ENCODE measurements at places on chromosomes 13 and 19. TPM values are rescaled to one million over a fixed set of nuclear protein-coding genes. Genes with fewer than 3 reads are reported as not detected.
A peak's percentile ranks its signal among the peaks of the same experiment; 100 is the strongest.

DNA sequence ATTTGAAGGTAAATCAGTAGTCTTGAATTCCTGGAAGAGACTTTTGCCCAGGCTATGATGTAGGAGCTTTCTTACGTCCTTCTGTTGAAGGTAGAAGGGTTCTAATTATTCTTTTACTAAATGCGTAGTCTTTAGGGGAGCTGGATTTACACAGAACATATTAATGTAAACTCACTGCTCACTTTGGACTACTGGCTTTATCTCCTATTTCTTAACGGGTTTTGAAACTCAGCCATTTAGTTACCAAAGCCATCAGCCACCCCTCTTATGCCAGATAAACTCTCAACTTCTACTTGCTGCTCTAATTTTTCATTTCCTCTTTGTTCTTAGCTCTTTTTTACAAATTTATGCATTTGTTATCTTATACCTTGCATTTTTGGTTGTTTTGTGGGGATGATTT lies 81.5 kb downstream of the FNDC3A start:
- H3K4me1 ChIP-seq = no peaks in the 10 kb centered on the region
- H3K27me3 ChIP-seq = no peaks in the 10 kb centered on the region
- DNase-seq = no peak

DNA sequence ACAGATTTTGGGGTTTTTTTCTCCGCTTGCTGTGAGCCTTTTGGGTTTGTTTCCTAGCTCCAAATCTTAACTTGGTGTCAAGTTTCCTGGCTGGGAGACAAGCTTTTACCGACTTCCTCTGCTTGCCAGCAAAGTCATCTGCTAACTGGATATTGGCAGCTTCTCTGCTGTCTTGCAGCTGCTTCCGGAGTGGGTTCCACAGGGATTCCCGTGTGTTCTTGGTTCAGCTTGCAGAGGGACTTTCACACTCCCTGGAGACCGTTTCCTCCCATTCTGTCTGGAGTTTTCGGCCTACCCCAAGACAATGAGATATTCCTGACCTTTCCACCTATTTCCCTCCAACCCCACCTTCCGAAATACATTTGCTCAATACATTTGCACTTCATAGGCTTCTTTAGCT lies 2.2 kb upstream of the COLGALT1 start:
- H3K4me1 ChIP-seq = peaks cover 19% of the 10 kb centered on the region
- no peaks in the 10 kb centered on the region for H3K27me3 ChIP-seq
- no peak overlapping the region for H3K4me3 ChIP-seq
- DNase-seq = no peak

DNA sequence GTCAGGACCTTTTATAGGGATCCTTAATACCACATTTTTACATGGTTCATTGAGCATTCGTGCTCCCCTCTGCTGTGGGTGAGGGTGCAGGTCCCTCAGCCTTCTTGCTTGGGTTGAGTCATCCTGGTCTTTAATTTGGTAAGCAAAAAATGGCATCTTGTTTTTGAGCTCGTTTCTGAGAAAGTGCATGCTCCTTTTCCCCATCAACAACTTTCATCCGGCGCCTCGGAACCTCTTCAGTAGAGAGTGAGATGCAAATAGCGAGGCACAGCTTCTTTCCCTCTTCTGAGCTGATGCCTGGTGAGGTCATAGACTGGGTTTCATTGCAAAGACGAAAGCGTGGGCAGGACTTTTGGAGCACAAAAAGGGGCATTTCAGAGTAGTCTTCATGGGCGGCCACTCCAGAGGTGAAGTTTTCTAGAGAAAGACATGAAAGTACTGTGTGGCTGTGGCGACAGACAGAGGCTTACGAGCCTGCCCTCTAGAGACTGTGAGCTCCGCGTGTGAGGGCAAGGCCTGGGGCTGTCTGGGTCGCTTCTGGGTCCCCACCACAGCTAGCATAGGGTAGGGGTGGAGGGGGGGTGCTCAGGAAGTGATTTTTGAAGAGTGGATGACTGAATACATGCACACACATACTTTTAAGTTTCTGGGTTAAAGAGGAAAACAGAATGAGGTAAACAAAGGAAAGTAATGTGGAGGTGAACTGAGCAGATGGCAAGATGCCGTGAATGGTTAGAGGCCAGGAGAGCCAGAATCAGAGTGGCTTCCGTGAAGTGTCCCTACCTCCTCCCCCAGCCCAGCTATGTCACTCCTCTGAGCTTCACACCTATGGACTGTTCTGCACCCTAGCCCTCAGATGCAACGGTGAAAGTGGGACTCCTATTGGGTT lies 44.3 kb downstream of the BBC3 start:
- peak; percentile 91 for DNase-seq
- no peaks in the 10 kb centered on the region for H3K27me3 ChIP-seq
- H3K36me3 ChIP-seq = peaks cover 7% of the 10 kb centered on the region
- peak overlapping the region; percentile 71 for H3K4me3 ChIP-seq

DNA sequence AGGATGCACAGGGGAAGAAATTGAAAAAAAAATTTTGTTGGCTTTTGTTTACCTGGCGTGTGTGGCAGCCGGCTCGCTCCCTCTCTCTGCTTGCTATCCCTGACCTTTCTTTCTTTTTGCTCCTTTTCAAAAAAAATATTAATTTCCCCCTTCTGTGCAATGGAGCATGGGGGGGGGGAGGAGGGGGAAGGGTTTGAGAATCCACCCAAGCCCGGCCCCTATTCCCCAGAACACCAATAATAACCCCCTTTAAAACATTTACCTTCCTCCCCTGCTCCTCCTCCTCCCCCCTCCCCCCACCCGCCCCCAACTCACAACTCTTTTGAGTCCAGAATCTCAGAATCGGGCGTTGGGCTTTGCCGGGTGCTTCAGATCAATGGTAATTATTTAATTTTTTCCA lies 28.4 kb downstream of the NFIX start:
- H3K4me1 ChIP-seq = peaks cover 17% of the 10 kb centered on the region
- no peak overlapping the region for H3K4me3 ChIP-seq
- peaks cover 7% of the 10 kb centered on the region for H3K27me3 ChIP-seq
- no peak overlapping the region for H3K27ac ChIP-seq

GRCh38 chr19:38649305-38650171 lies 2.1 kb downstream of the ACTN4 start:
- peak overlapping the region; percentile 97 for H3K4me3 ChIP-seq
- H3K36me3 ChIP-seq = peaks cover 3% of the 10 kb centered on the region
- H3K27ac ChIP-seq = peak overlapping the region; percentile 43

Gene EID2
- 25.4 TPM for polyA plus RNA-seq

DNA sequence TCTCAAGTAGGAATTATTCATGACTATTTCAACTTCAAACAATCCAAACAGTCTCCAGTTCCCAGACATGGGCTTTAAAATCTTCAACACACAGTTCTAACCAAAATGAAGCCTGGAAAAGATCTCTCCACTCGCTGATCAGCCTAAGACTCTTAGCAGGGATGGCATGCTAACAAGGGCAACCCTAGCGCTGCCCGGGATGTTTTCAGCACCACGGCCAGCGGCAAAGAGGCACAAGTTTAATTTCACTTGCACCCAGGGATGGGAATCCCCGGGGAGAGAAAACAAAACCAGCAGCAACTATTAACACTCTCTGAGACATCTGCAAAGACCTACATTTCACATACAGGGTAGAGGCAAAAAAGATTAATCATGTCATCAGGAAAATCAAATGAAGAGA lies 43.0 kb downstream of the CACNA1A start:
- H3K27ac ChIP-seq = no peak overlapping the region
- H3K4me3 ChIP-seq = no peak overlapping the region
- DNase-seq = peak; percentile 0
- no peaks in the 10 kb centered on the region for H3K27me3 ChIP-seq

DNA sequence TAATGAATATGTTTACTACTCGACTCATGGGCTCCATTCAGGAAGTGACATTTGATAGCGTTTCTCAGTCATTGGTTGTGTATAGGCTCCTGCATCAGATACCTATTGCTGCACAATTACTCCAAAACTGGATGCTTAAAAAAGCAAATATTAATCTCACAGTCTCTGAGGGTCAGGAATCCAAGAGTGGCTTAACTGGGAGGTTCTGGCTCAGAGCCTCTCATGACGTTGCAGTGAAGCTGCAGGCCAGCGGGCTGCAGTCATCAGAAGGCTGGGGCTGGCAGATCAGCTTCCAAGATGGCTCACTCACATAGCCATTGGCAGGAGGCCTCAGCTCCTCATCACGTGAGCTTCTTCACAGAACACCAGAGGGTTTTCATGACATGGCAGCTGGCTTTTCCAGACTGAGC lies 525.1 kb upstream of the NBEA start:
- DNase-seq = no peak
- no peak overlapping the region for H3K4me3 ChIP-seq
- no peaks in the 10 kb centered on the region for H3K4me1 ChIP-seq
- H3K27ac ChIP-seq = no peak overlapping the region
- no peaks in the 10 kb centered on the region for H3K27me3 ChIP-seq

DNA sequence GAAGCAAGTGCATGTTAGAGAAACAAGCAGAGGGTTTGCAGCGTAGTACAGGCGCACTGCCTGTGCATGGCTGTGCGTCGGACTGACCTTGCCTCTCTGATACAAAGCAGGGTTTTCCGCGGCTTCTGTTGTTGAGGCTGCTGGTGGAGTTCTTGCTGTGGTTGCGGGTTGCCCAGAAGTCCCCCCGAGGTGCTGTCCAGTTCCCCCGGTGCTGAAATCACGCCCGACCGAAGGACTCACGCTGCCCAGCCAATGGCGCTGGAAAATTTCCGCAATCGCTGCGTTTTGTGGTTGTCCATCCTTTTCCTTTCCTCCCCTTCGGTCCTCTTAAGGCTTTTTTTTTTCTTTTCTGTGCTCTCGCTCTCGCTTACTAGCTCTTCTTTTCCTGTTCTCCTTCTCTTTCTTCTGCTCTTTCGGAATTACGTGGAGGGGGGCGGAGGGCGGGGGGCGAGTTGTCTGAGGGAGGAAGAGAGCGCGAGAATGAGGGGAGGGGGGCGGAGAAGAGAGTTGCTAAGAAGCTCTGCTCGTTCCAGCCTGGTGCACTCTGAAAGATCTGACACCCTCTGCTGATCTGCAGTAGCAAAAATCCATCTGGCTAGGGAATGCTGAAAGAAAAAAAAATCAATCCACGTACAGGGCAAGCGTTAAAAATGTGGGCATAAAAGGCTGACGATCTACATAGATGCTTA lies at the start of gene SLITRK1:
Gene SLITRK1 (minus strand): TSS at position 558 of the 689 bp plus-strand sequence. CDS start 967 bp downstream, outside the sequence.
- H3K27me3 ChIP-seq = peaks cover 2% of the 10 kb centered on the region
- no peak within 1 kb of the TSS for H3K4me3 ChIP-seq
- no peak for DNase-seq
- H3K36me3 ChIP-seq = no peaks in the 10 kb centered on the region
- no peaks in the 10 kb centered on the region for H3K4me1 ChIP-seq
- H3K27ac ChIP-seq = no peak within 1 kb of the TSS

- no peak for DNase-seq
- H3K27me3 ChIP-seq = no peaks in the 10 kb centered on the region
- no peaks in the 10 kb centered on the region for H3K4me1 ChIP-seq
Measured at GRCh38 chr13:80904386-80904785, 563.5 kb upstream of the SPRY2 start.

DNA sequence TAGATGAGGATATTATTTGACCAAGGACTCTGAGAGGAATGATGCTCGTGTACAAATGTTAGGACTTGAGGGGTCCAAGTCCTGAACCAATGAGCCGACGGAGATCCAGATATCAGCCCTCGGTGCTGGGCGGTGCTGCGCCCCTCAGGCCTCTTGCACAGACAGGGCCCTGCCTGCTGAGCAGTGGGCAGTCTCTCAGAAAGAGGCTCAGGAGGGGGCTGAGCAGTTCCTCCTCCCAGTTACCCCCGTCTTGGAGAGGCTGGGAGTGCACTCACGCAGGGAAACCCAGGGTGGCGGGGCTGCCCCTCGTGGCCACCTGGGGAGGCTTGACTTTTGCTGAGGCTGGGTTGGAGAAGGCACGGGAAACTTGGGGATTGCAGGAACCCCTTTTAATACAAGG lies 18.4 kb downstream of the TEX29 start:
- no peaks in the 10 kb centered on the region for H3K36me3 ChIP-seq
- no peak overlapping the region for H3K27ac ChIP-seq
- H3K4me1 ChIP-seq = no peaks in the 10 kb centered on the region
- no peak for DNase-seq
- H3K27me3 ChIP-seq = no peaks in the 10 kb centered on the region

Gene ZNF541
- polyA plus RNA-seq = 0.23 TPM

DNA sequence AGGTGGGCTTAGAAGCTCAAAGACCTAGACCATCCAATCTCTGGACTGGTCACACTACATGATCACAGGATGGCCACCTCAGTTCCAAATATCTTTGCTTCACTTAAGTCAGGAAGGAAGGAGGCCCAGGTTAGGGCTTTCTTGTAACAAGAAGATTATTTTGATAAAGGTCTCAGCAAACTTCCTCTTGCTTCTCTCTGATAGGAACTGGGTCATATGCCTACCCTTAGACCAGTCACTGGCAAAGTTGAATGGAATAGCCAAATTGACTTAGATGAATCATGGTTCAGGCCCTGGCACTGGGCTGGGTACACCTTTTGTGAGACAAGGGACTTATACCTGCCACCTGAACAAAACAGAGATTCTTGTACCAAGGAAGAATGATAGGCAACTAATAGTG lies 11.0 kb downstream of the FRY start:
- H3K4me1 ChIP-seq = no peaks in the 10 kb centered on the region
- no peak overlapping the region for H3K27ac ChIP-seq
- peak; percentile 16 for DNase-seq
- H3K4me3 ChIP-seq = no peak overlapping the region

DNA sequence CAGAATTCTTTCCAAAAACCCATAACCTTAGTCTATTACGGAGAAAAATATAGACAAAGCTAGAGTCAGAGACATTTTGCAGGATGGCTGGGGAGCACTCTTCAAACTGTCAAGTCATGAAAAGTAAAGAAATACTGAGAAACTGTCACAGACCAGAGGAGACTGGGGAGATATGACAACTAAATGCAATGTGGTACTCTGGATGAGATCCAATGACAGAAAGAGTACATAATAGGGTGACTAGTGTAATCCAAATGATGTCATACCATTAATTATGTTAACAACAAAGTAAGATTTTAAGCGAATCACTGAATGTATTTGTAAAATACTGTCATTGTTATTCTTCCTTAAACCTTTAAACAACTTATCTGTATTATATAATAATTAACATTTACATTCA lies 393.8 kb downstream of the LIG4 start:
- no peak for DNase-seq
- no peak overlapping the region for H3K27ac ChIP-seq
- H3K27me3 ChIP-seq = no peaks in the 10 kb centered on the region

DNA sequence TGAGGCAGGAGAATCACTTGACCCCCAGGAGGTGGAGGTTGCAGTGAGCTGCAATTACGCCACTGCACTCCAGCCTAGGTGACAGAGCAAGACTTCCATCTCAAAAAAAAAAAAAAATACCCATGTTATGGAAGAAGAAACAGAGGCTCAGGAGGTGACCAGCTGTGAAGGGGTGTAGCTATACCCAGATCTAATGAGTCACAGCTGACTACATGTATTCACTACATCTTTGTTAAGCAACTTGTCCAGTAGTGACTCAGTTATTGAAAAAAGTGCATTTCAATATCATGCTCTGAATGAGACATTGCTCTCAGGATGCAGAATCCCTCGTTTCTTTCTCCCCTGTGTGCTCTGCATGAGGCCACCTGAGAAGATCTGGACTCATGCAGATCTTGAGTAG lies 16.1 kb upstream of the SPART start:
- no peaks in the 10 kb centered on the region for H3K4me1 ChIP-seq
- no peak overlapping the region for H3K27ac ChIP-seq
- DNase-seq = no peak
- H3K36me3 ChIP-seq = no peaks in the 10 kb centered on the region
- no peaks in the 10 kb centered on the region for H3K27me3 ChIP-seq

Gene TJP3
- polyA plus RNA-seq = 34.4 TPM
